ENCODE measurements at places on chromosomes 1 and 21. TPM values are rescaled to one million over a fixed set of nuclear protein-coding genes. Genes with fewer than 3 reads are reported as not detected.

The AIM2 gene
- not detected for total RNA-seq

The CBR1 gene
- 49.4 TPM for total RNA-seq

The KCNK1 gene
- 2.7 TPM for total RNA-seq

The MIXL1 gene
- total RNA-seq = not detected

The DCDC2B gene
- total RNA-seq = not detected

The ZNF362 gene
- 11.4 TPM for total RNA-seq

The CFHR5 gene
- total RNA-seq = not detected

The LPAR3 gene
- total RNA-seq = 4.7 TPM

The OR2L2 gene
- total RNA-seq = not detected

The SLC30A1 gene
- total RNA-seq = 35.8 TPM
